H1 (cell line): ENCODE measurements at places on chromosomes 6 and 20. TPM values are rescaled to one million over a fixed set of nuclear protein-coding genes. Genes with fewer than 3 reads are reported as not detected.

The HLA-DQB1 gene
- total RNA-seq = 1.2 and 1.4 TPM in 2 replicates

The SCAND1 gene
- 73.1 and 86.0 TPM in 2 replicates for total RNA-seq

The KIF25 gene
- total RNA-seq = 2.0 and 2.3 TPM in 2 replicates

The SNAI1 gene
- total RNA-seq = 6.5 and 7.7 TPM in 2 replicates

The CD93 gene
- total RNA-seq = 0.07 TPM in 1 of 2 replicates, not detected in the other

The SLC17A3 gene
- not detected in 2 replicates for total RNA-seq
